ENCODE measurements at places on chromosomes 6 and 20.

- no peak for DNase-seq
These were observed 38.1 kb downstream of the SYNE1 start for GRCh38 chr6:152598901-152599537.

DNA sequence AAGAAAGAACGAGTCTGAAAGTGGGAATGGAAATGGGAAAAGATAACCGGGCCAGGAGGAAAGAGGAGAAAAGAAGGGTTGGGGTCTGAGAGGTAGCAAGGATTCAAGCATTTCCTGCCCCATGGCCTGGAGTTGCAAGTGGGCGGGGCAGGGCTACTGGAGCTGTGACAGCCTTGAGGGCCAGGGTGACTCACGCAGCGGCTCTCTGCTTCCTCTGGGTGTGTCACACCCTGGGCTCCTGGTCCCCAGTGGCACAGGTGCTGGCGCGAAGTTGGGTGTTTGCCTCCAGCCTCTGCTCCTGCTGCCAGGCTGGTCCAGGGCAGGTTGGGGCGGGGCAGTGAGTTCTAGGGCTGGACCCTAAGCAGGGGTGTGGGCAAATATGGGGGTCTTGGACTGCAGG, 3.3 kb upstream of the ULBP3 start:
- peak; percentile 26 for DNase-seq

DNA sequence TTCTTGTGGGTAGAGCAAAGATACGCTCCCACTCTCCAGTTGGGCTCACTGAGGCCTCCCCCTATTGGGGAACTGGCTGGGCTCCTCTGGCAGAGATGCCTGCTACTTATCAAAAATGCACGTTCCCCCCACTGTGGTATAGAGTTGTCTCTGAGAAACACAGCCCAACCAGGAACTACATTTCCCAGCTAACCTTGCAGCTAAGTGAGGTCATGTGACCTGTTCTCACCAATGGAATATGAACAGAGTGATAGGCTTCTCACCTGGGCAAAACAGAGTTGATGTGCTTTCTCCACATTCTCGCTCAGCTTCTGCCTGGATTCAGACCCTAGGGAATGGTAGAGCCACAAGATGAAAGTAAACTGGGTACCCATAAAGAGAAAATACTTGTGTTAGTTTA, 49.1 kb upstream of the PTPRT start:
- no peak for DNase-seq

DNA sequence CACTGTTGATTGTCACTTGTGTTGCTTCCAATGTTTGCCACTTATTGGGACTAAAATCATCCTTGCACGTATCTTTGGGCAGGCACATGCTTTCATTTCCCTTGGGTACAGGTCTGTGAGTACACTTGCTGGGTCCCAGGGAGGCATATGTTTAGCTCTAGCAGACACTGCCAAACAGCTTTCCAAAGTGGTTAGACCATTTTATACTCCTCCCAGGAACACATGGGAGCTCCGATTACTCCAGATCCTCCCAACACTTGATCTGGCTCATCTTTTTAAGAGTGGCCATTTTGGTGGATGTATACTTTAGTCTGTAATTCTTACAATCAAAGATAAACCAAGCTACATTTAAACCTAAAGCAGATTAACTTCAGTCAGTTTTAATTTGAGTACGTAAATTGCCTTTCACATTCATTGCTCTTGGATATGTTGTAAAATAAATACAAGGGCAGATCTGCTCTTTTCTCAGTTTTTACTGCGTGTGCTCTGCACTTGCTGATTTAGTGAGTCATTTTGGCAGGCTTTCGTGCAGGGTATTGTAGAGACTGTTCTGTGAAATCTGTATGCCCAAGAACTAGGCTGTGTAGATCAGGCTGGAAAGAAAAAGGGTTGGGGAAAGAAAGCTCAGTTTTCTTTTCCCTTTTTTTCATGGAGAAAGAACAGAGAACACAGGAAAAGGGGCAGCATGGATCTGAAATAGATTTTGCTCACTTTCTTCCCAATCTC, 19.5 kb downstream of the SLC22A1 start:
- DNase-seq: no peak

DNA sequence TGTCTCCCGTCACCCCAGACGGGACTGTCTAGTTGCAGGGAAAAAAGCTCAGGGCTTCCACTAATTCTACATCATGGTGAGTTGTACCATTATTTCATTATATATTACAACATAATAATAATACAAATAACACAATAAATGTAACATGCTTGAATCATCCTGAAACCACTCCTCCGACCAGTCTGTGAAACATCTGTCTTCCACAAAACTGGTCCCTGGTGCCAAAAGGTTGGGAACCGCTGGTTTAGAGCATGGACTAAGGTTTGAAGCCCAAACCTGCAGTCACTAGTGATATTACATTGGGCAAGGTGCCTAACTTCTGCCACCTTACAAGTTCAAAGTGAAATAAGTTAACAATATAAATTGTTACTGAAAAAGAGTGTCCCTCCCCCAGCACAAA, 175.7 kb downstream of the PDE10A start:
- DNase-seq: no peak

DNA sequence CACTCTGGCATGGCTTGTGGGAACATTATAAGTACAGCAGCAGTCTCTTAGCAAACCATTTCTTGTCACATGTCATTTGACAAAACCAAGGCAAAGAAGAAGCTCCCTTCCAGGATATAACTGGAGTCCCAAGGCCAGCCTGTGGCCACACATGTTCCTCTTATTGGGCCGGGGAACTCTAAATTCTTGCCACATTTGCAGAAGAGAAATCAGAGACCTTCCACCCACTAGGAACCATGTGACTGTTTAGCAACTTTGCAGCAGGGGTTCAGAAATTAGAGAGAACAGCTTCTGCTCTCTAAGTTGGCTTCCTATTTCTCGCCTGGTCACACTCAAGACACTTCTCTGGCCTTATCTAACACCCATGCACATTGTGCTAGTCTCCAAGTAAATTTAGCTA, 20.4 kb upstream of the MEP1A start:
- no peak for DNase-seq

- no peak for DNase-seq
These were observed 138.8 kb downstream of the HIVEP1 start for GRCh38 chr6:12150812-12151432.

GRCh38 chr6:128573036-128573435, 52.6 kb upstream of the PTPRK start:
- DNase-seq: no peak

DNA sequence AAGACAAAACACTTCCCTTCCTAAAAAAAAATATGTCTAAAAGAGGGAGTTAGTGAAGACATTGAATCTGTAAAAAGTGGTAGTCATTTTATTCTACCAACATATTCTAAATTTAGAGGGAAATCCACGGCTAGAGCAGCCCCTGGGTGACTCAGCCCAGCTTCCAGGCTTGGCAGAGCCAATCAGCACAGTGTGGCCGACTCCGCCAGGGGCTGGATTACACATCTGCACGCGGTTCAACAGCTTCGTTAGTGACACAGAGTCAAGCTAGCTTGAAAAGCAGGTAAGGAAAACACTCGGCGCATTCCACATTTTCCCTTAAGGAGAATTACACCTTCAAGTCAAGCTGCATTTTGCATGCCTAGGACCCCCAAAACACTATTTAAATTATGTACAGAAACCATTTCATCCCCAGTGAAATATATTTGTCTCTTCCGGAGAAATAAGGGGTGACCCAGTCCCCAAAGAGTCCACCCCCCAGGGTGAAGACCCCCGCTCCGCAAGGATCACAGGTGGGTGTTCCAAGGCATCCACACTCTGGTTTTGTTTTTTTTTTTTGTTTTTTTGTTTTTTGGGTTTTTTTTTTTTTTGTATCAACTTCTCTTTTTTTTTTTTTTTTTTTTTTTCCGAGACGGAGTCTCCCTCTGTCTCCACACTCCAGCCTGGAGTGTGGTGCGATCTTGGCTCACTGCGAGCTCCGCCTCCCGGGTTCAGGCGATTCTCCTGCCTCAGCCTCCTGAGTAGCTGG, 58.4 kb upstream of the ARID1B start:
- DNase-seq: no peak

GRCh38 chr20:38299963-38300362, 4.0 kb upstream of the BPI start:
- DNase-seq: no peak

- no peak for DNase-seq
These were observed 71.5 kb downstream of the NCR2 start for GRCh38 chr6:41406728-41407489.

GRCh38 chr20:54980103-54980960, 504.9 kb downstream of the DOK5 start:
- DNase-seq: no peak

GRCh38 chr20:64183313-64183712, 19.1 kb downstream of the MYT1 start:
- DNase-seq: no peak

DNA sequence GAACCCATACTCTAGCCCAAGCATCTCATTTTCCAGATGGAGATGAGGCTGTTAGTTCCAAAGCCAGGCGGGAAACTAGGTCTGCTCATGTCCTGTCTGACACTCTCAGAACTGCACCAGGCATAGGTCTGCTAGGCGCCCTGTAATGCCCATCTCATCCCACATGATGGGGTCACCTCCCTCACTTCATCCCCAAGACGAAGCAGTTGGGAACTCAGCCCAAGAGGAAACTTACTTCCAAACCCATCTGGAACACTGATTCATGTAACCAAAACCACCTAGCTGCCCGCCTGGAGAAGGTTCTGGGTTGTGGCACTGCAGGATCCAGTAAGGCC, 119.4 kb upstream of the PRND start:
- no peak for DNase-seq
